Epithelial cell of umbilical artery (primary cell): ENCODE measurements at places on chromosomes 4 and X. TPM values are rescaled to one million over a fixed set of nuclear protein-coding genes. Genes with fewer than 3 reads are reported as not detected.

Gene FHIP1A
- under 0.01 and 0.30 TPM in 2 replicates for total RNA-seq

Gene MAP9
- total RNA-seq, result 1.6 and 2.7 TPM in 2 replicates

Gene MAGEC2
- not detected in 2 replicates for total RNA-seq

Gene EREG
- total RNA-seq, result under 0.01 TPM in 1 of 2 replicates, not detected in the other

Gene NUDT11
- total RNA-seq, result 5.6 and 11.0 TPM in 2 replicates

Gene TEX13C
- total RNA-seq, result not detected in 2 replicates

Gene TLR3
- 0.65 and 8.4 TPM in 2 replicates for total RNA-seq

Gene PCDH19
- total RNA-seq, result 0.32 and 0.46 TPM in 2 replicates

Gene CPLX1
- total RNA-seq, result not detected in 2 replicates

Gene CXorf51A
- not detected in 2 replicates for total RNA-seq

Gene ZNF732
- 0.97 and 2.1 TPM in 2 replicates for total RNA-seq

Gene NFXL1
- total RNA-seq, result 5.5 and 7.0 TPM in 2 replicates

Gene CFAP99
- not detected in 2 replicates for total RNA-seq

Gene TMPRSS11B
- not detected in 2 replicates for total RNA-seq

Gene TRPC3
- not detected in 2 replicates for total RNA-seq

Gene WFS1
- total RNA-seq, result 7.8 and 11.9 TPM in 2 replicates

Gene MAGEB2
- not detected in 2 replicates for total RNA-seq

Gene GAGE12E
- not detected in 2 replicates for total RNA-seq

Gene MBTPS2
- 5.5 and 6.8 TPM in 2 replicates for total RNA-seq

Gene PFKFB1
- under 0.01 TPM in 1 of 2 replicates, not detected in the other for total RNA-seq

Gene GLOD5
- total RNA-seq, result not detected in 2 replicates

Gene GAGE13
- not detected in 2 replicates for total RNA-seq

Gene PCDH10
- 31.3 and 43.9 TPM in 2 replicates for total RNA-seq

Gene FBXL5
- 76.7 and 173 TPM in 2 replicates for total RNA-seq

Gene RIPPLY1
- not detected in 2 replicates for total RNA-seq

Gene DDIT4L
- 2.9 and 5.3 TPM in 2 replicates for total RNA-seq

Gene TRAM1L1
- total RNA-seq, result 2.3 and 2.4 TPM in 2 replicates

Gene RHOXF1
- not detected in 2 replicates for total RNA-seq

Gene RBPJ
- total RNA-seq, result 40.0 and 43.2 TPM in 2 replicates

Gene GK2
- not detected in 2 replicates for total RNA-seq

Gene RHOXF2B
- not detected in 2 replicates for total RNA-seq

Gene HSD17B13
- total RNA-seq, result not detected in 2 replicates

Gene NAT8L
- total RNA-seq, result 0.32 TPM in 1 of 2 replicates, not detected in the other

Gene ZNF157
- not detected in 2 replicates for total RNA-seq

Gene APEX2
- total RNA-seq, result 7.6 and 9.7 TPM in 2 replicates

Gene IL13RA2
- total RNA-seq, result 0.32 and 0.91 TPM in 2 replicates

Gene INPP4B
- total RNA-seq, result 3.9 and 4.4 TPM in 2 replicates

Gene BTC
- total RNA-seq, result 0.30 TPM in 1 of 2 replicates, not detected in the other

Gene AP1S2
- 86.7 and 181 TPM in 2 replicates for total RNA-seq

Gene ADGRL3
- 0.32 TPM in 1 of 2 replicates, not detected in the other for total RNA-seq

Gene ZCCHC18
- 1.3 and 2.9 TPM in 2 replicates for total RNA-seq

Gene CSN2
- not detected in 2 replicates for total RNA-seq

Gene EIF1AX
- 28.6 and 55.5 TPM in 2 replicates for total RNA-seq

Gene SOWAHD
- not detected in 2 replicates for total RNA-seq

Gene TFE3
- 15.3 and 18.1 TPM in 2 replicates for total RNA-seq

Gene CNGA1
- 0.32 TPM in 1 of 2 replicates, not detected in the other for total RNA-seq

Gene NR0B1
- under 0.01 TPM in 1 of 2 replicates, not detected in the other for total RNA-seq

Gene LONRF3
- 9.4 and 14.7 TPM in 2 replicates for total RNA-seq

Gene VCX3A
- total RNA-seq, result not detected in 2 replicates

Gene TLR2
- total RNA-seq, result 0.30 TPM in 1 of 2 replicates, not detected in the other

Gene AREG
- 0.32 TPM in 1 of 2 replicates, not detected in the other for total RNA-seq

Gene RXFP1
- total RNA-seq, result 0.15 TPM in 1 of 2 replicates, not detected in the other

Gene UGT2B15
- not detected in 2 replicates for total RNA-seq

Gene C1QTNF7
- not detected in 2 replicates for total RNA-seq

Gene AP1AR
- 30.9 and 40.0 TPM in 2 replicates for total RNA-seq

Gene ZCCHC12
- under 0.01 TPM in 1 of 2 replicates, not detected in the other for total RNA-seq
